ENCODE measurements at places on chromosomes 7 and 10. TPM values are rescaled to one million over a fixed set of nuclear protein-coding genes. Genes with fewer than 3 reads are reported as not detected.

The SORCS1 gene
- not detected for total RNA-seq

The NPC1L1 gene
- not detected for total RNA-seq

DNA sequence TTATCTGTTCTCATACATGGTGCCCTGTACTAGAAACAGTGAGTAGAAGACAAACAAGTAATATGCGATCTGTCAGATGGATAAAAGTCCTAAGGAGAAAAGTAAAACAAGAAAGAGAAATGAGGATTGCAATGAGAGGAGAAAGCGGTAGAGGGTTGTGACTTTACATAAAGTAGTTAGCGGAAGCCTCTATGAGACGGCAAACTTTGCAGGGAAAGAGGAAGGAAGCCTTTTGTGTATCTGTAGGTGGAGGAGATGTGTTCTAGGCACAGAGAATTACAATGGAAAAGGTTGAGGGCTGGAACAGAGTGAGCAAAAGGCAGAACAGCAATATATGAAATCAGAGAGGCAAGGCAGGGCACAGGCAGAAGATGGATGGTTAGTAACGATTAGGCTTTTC lies 150.4 kb upstream of the SEMA3E start:
- DNase-seq, result no peak

DNA sequence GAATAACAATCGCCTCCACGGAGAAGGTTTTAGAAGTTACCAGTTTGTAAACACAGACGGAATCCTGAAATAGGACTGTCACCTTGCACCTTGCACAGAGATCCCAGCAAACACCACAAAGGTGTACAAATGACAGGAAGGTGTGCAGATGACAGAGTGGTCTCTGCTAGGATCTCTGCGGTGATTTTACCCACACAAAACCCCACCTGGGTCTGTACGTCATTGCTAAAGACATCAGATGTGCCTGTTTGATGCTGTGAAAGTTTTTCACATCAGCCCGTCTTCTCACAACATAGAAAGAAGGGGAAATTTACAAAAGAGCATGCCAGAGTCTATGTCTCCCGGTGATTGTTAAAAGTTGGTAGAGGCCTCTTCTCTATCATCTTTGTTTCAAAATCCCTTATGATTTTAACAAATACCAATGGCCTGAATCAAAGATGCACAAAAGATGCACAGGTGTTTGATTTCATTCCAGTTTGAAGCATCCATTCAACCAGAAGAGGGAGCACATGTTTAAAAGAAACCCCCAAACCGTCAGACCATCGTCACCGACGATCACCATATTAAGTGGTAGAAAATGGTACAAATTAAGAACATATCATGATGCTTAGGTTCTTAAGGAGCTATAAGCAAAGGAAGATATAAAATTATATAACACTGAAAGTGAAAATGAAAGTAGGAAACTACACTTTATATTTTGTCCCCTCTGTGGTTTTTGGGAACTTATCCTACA lies 576.5 kb downstream of the PTPRN2 start:
- no peak for DNase-seq

DNA sequence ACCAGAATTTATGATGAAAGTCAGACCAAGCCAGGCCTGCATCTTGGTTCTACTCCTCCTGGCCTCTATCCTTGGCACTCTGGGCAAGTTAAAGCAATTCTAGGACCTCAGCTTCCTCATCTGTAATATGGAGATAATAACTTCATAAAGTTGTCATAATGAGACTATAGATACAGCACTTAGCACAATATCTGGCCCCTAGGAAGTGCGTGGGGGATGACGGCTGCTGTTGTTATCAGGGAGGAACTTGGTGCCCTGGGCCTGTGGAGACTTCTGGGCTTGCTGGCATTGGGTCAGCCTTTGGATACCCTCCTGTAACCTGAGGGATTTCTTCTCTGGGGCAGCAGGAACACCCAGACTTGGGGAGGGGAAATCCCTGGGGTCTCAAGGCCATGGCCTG lies 27.6 kb downstream of the PFKFB3 start:
- DNase-seq, result no peak

- no peak for DNase-seq
Observed at GRCh38 chr10:77011874-77012811, 625.5 kb downstream of the KCNMA1 start.

DNA sequence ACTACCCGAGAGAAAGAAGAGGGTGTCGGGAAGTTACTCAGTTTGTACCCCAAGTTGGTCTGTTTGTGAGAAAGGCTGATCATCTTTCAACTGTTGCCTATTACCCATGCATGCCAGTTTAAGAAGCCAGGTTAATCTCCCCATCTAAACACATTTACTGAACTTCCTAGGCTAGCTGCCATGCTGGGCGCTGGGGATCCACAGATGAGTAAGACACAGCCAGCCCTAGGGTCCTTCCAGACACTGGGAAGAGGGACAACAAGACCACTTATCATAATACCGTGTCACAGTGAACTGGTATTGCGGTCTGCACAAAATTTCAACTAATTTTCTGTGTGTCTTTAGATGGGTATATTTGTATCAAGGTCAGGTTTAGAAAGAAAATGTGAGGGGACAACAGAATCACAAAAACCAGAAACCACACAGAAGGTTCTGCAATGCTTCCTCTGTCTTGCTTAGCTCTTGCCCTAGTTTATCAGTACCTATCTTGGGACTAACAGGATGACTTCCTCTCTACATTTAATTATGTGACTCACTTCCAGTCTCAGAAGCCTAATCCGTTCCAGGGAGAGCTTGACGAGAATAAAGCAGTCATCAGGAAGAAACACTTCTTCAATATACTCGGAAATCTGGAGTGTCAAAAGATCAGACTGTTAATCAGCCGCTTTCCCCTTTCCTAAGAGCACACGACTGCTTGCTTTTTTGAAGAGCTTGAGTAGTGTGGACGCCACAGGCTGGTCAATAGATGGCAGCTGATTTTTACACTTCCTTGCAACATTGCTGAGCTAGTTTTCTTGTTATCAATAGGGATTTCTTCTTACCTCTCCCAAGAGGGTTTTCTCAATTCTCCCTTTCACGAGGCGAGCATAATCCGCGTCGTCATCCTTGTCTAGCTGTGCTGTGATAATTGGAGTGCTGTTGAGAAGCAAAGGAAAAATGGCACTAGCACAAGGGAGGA lies 45.7 kb downstream of the POLR3A start:
- no peak for DNase-seq

Measured in activated naive CD4-positive, alpha-beta T cell treated with anti-CD3 and anti-CD28 coated beads for 36 hours (primary cell).